ENCODE measurements at places on chromosomes 6 and 20.

GRCh38 chr6:32224696-32225095 is 829 bp upstream of the NOTCH4 start:
- no peak for DNase-seq

- no peak for DNase-seq
Measured at GRCh38 chr20:12063106-12063684, 145.5 kb downstream of the BTBD3 start.

DNA sequence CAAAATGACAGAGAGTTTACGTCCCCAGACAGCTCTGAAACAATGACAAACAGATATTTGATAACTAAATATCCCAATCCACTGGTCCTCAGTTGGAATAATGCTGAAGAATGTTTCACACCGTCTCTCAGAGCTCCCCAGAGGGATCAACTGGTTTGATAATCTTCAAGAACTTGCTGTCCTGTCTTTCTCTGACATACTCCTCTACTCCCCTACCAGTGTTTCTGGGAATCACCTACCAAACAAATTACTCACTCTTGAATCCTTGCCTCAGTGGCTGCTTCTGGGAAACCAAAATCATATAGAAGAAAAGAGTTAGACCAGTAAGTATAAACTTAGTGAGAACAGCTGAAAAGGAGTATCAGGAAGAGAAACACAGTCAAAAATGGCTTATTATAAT is 469.7 kb upstream of the JAG1 start:
- DNase-seq = no peak

DNA sequence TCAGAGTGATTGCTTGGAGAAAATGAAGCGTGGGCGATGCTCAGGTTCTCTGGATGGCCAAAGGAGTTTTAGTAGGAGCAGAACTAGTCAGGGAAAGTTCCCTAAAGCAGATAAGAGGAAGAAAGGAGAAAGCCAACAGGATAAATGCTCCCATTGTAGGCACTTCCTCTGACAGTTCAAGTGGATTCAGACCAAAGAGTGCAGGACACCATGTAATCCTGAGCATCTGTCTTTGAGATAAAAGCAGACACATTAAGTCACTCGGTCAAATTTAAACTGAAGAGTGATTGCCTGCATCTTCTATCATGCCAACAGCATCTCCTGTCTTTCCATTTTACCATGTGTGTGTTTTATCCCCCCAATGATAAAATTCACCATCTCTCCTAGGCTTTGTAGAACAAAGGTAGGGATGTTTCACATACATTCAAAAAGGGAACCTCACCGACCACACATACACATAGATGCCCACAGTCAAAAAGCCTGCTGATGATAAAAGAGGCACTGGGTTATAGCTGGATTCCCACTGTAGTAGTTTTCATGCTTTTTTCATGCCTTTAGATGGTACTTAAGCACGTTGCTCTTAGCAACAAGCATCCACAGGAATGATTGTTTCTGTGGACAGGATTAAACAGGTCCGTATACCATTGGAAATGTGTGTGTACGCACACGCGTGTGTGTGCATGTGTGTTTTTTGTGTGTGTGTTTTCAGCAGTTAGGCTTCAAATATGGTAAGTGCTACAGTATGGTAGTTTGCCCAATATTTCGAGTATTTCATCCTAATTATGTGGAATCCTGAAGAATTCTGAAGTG is 7.0 kb downstream of the GRIK2 start:
- no peak for DNase-seq

Measured in sciatic nerve (tissue), 2 donors.